Naive thymus-derived CD8-positive, alpha-beta T cell (primary cell): ENCODE measurements at places on chromosomes 12 and 14.

DNA sequence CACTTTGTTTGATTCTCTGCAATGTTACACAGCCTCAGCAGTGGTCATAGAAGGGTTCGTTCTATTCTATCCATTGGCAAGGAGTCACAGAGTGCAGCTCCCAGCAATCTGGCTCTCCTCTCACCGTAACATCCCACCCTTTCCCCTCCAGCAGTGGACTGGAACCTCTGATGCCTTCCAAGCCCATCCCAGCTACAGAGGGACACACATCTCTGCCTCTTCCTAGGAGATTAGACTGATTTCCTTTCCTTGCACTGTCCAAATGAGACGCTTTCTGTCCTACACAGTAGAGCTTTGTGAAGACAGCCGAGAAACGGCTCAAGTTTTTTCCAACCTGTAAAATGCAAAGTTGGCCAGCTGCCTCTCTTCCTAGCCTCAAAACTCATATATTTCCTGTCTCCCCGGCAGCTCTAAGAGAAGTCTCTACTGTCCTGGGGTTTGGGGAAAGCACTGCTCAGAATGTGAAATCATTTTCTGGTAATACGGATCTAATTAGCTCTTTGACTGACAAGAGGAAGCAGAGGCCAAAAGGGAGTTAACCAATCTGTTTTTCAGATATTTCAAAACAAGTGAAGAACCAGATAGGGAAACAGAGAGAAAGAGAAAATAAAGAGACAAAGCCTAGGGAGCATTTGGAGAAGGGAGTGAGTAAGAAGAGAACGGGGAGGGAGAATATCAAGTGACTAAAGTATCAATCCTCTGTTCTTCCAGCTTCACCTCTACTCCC, 516 bp downstream of the NINJ2 start:
- no peak for DNase-seq

GRCh38 chr12:28500373-28501024, 310.2 kb downstream of the CCDC91 start:
- DNase-seq: no peak

DNA sequence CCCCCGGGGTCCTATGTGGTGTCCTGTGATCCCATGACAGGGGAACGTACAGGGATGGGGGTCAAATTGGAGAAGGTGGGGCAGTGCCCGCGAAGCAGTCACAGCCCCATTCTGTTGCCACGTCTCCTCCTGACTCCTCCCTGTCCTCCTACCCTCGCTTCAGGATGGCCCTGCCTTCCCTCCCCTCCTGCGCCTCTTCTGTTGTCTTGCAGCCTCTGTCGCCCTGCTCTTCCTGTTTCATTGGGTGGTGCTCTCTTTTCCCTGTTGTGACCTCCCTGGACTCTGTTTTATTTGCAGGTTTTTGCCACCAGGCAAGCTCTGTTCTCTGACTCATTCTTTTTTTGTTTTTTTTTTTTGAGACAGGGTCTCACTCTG, 18.7 kb downstream of the CABP1 start:
- no peak for DNase-seq

GRCh38 chr12:30932881-30933280, 6.3 kb downstream of the TSPAN11 start:
- DNase-seq: no peak

- DNase-seq: no peak
These were observed 17.2 kb downstream of the NAV3 start for GRCh38 chr12:77847680-77848431.

DNA sequence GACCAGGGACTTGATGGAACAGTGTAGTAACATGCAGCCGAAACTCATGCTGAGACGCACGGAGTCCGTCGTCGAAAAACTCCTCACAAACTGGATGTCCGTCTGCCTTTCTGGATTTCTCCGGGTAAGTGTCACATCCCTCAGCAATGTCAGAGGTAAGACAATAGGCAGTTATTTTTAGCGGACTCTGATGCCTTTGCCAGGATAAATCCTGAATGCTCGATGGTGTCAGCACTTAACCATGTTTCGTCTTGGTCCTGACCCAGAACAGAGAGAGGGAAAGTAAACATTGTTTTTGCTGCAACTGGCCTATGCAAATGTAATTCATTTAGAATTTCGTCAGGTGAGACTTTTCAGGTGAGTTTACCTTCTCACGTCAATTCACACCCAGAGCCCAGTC, 112.3 kb downstream of the PLXNC1 start:
- DNase-seq: no peak

- DNase-seq: no peak
These were observed 29.5 kb upstream of the C12orf76 start for GRCh38 chr12:110077800-110078199.

GRCh38 chr14:100840286-100841065, 14.6 kb downstream of the MEG3 start:
- DNase-seq: no peak

- DNase-seq: no peak
These were observed 996 bp downstream of the SLC2A3 start for GRCh38 chr12:7934889-7935492.

GRCh38 chr12:11959117-11959823, 111.5 kb upstream of the BCL2L14 start:
- no peak for DNase-seq

- no peak for DNase-seq
These were observed 400.9 kb upstream of the CCDC196 start for GRCh38 chr14:66085224-66085623.

DNA sequence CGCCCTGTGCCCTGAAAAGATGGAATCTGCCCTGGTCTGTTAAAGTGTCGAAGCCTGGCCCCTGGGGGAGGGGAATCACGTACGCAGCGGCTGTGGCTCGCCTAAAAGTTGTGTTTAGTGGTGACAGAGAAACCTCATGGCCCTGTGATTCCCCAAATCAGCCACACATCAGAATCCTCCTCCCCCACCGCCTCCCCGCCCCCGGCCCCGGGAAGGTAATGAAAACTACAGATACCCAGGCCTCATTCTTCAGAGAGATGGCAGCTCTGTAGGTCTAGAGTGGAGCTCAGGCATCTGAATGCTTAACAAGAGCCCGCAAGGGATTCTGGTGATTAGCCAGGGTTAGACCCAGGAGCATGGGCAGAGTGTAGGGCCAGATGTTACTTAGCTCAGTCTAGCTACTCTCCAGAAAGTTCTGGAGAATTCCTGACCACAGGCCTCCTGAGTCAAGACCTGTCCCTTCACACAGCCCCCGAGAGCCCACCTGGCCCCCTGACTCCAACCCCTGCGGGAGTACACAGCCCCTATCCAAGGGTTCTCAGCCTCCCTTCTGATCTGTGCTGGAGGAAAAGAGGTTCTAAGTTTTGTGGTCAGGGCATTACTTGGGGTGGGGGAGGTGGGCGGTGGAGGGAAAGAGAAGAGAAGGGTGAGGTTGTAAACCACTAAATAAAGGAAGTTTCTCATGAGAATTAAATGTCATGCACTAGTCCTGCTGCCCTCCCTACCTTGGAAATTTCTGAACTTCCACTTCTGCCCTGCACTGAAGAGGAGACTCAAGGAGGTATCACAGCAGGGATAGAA, 114.8 kb downstream of the PLXNC1 start:
- peak; percentile 61 for DNase-seq

DNA sequence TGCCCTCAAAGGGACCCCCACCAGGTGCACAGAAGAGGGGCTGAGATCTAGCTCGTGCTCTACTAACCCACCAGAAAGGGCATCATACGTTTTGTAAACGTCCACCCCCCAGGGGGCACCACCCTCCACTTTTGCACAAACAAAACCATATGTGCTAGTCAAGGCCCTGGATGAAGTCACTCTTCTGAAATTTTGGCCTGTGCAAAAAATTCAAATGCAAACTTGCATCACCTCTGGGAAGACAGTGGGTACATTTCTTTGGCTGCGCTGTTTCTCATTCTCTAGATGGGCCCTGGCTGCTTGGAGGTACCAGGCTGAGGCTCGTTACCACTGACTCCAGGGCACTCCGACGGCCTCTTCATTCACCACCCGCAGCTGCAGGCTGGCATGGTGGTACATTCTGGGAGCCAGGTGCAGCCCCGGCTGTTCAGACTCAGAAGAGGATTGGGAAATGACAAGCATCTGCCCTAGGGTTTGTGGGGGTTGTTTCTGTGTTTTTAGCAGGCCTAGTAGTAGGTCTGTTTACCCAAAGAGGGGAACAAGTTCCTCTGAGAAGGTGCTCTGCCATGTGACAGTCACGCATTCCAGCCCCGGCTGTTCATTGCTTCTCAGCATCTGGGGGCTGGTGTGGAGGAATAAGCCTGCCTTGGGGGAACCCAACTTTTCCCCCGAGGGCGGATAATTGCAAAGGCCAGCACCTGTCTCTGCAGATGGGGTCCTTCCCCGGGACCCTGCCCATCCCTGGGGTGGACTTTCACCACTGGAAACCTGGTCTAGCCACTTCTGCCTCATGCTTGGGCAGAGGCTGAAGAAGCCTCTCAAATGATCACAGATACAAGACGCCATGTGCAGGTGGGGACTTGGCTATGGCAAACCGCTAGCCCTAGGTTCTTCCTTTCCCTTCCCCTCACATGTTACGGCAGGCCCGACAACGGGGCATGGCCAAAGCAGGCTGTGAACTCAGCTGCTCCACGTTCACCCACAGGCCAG, 147.6 kb downstream of the DPF3 start:
- no peak for DNase-seq
